ENCODE measurements at places on chromosomes 7 and 10. TPM values are rescaled to one million over a fixed set of nuclear protein-coding genes. Genes with fewer than 3 reads are reported as not detected.
A peak's percentile ranks its signal among the peaks of the same experiment; 100 is the strongest.

The ANKRD16 gene
- total RNA-seq = 6.7 TPM

The NUTM2B gene
- total RNA-seq = 1.1 TPM

The NUTM2A gene
- 1.5 TPM for total RNA-seq

The TAS2R5 gene
- total RNA-seq = 2.5 TPM

The UPK3BL1 gene
- 23.9 TPM for total RNA-seq

The NPFFR1 gene
- total RNA-seq = 0.09 TPM

The CACNB2 gene
- 2.8 TPM for total RNA-seq

The TAS2R3 gene
- 2.7 TPM for total RNA-seq

The IKZF1 gene
- 36.8 TPM for total RNA-seq

The WEE2 gene
- 0.06 TPM for total RNA-seq

DNA sequence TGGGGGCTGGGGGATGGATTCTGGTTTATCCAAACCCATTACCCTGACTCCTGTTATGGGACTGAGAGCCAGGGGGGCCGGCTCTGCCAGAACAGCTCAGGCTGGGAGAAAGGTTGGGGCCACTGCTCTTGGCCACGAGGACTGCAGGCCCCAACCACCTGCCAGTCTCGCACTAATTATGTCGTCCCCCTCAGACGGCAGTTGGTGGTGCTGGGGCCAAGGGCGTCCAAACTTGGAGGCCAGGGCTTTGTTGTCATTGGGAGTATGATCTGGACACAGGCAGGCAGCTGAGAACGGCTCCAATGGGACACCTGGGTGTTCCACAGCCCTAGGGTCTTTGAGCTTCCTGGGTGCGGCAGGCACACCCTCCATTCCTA is 34.7 kb downstream of the DRGX start:
- no peak for DNase-seq

DNA sequence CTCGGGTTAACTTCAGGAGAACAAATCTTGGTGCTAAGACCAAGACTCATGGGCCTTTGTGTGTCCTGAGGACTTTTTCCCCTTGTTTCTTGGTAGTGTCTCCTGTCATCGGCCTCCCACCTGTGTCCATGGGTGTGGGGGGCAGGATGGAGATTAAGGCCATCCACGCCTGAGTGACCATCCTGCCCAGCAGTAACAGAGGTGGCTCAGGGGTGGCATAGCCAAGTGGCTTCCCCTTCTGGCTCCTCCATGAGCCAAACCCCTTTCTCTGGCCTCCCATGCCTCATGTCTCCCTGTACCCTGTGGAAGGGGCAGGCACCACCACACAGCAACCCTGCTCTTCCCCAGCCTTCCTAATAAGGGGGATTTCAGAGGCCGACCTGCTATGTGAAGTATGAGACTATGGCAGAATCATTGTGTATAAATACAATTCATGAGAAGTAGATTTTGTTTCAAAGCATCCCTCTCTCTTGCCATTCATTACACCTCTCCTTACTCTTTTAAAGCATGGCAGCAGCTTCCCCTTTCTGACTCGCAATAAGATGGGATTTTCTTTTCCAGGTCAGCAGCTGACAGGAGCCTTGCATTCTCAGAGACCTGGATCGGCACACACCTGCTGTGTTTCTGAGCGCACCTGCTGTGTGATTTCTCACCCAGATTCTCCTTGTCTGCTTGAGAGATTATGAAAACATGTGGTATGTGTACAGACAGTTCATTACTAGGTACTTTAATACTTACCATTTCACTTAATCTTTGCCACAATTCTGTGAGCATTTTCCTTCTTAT is 102.5 kb downstream of the XPNPEP1 start:
- DNase-seq = no peak

DNA sequence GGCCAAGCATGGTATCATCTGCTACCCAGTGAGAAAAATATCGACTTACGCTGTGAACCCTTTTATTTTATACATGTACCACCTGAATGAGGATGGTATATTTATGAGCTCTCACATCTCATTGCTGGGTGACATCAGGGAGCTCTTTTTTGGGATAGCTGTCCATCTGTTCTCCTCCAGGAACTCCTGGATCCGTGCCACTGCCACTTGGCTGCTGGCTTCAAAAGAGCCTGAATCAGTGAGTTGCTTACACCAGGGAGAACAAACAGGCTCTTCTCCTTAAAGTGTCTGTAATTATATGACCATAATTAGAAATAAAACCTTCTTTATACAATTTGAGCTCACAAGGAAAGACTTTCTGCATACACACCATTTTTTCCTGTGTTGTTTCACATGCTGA is 106.2 kb downstream of the KAT6B start:
- DNase-seq = no peak

GRCh38 chr10:122152544-122152943 is 118.6 kb upstream of the BTBD16 start:
- DNase-seq = no peak

GRCh38 chr7:128458956-128459355 is 3.3 kb downstream of the HILPDA start:
- no peak for DNase-seq

GRCh38 chr7:126449611-126450268 is 803.0 kb downstream of the GRM8 start:
- no peak for DNase-seq

GRCh38 chr10:106582291-106582690 is 582.2 kb downstream of the SORCS1 start:
- no peak for DNase-seq

GRCh38 chr7:157357129-157358040 is 20.6 kb downstream of the DNAJB6 start:
- no peak for DNase-seq

DNA sequence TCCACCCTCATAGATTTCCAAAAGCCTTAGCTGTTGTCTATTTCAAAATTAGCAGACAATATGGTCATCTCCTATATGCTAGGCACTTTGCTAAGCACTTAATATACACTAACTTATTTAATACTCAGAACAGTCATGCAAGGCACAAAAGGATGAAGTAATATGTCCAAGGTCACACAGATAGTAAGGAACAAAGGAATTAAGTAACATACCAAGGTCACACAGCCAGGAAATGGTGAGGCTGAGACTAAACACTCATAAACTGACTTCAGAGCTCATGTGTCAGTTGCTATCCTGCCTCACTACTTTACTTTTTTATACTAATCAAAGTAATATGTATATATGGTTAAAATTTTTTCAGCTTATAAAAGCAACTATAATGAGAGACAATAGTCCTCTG is 23.6 kb upstream of the HIBADH start:
- no peak for DNase-seq

GRCh38 chr10:1006573-1006972 is 18.3 kb downstream of the GTPBP4 start:
- no peak for DNase-seq

GRCh38 chr10:15084502-15084922 is 4.1 kb downstream of the ACBD7 start:
- DNase-seq = peak; percentile 81

GRCh38 chr7:29377718-29378117 is 183.1 kb downstream of the CHN2 start:
- DNase-seq = no peak

- DNase-seq = no peak
Observed at GRCh38 chr7:42964849-42965805, 33.0 kb downstream of the MRPL32 start.

- no peak for DNase-seq
Observed at GRCh38 chr10:29798921-29799690, 164.3 kb upstream of the SVIL start.

GRCh38 chr7:81676105-81676811 is 93.6 kb downstream of the HGF start:
- DNase-seq = no peak

DNA sequence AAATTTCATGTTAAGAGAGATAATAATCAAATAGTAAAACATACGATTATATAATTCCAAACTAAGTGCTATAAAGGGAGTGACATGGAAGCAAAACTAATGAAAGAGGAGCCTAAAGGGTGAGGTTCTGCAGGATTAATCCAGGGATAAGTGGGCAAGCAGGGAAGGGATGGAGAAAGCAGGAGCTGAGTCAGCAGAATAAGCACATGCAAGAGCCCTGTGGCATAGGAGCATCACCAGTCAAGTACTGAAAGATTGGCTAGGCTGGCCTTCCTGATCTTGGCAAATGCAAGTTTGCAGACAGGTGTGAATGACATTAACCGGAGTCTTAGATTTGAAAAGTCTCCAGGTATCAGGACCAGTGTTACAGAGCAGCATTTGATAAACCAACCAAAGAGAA is 336.4 kb downstream of the ELMO1 start:
- DNase-seq = no peak

- DNase-seq = no peak
Observed at GRCh38 chr10:26291721-26292480, 75.3 kb downstream of the GAD2 start.

- DNase-seq = no peak
Observed at GRCh38 chr7:108252177-108252576, 122.0 kb upstream of the LAMB4 start.

DNA sequence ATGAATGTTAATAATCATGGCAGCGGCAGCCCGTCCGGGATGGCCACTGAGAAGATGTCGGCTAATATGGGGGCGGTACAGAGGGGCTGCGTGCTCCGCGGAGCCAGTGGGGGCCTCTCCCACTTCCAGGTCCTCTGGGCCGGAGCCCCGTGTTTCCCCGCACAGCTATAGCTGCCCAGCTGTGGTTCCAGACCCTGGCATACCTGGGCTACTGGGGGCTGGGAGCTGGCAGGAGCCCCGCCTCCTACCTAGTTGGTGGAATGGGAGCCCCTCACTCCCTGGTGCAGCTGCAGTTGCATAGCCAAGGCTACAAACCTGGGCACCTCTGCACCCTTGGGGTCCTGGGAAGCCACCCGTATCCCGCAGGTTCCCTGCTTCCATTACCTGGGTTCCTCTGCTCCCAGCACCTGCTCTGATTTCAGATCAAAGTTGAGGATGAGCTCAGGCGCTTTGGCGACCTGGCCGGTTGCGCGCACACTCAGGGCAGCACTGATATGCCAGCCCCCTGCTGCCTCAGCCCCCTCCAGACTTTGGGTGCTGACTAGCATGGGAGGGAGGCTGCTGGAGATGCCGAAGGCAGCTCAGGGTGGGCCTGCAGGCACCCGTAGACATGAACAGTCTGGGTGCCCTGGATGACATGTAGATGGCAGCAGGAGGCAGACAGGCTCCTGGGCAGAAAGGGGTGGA is 236.5 kb upstream of the SEMA3D start:
- DNase-seq = no peak

GRCh38 chr10:97365761-97366351 is 31.3 kb upstream of the FRAT2 start:
- no peak for DNase-seq

DNA sequence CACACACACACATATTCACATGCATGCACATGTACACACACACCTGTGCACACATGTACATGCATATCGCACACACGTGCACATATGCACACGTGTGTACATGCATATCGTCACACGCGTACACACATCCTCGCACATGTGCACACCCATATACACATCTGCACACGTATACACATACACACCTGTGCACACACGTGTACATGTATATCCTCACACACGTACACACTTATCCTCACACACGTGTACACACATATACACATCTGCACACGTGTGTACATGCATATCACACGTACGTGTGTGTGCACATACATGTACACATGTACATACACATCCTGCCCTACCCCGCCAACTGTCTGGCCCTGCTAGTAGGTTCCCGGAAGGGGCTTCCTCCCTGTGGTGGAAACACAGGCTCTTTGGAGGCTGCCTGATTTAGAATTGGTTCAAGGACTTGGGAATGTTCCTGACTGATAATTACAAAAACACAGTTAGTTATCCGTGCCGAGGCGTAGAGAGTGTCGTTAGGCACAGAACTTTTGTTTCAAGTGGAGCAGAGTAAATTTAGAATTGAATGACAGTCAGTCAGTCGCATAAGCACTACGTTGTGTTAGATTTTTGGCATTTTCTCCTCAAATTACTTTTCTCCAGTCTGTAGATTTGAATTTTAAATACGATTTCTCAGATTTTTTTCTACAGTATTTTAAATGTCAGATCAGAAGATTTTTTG is 18.5 kb upstream of the PRKAR1B start:
- no peak for DNase-seq

- DNase-seq = no peak
Observed at GRCh38 chr7:145978769-145979168, 137.8 kb upstream of the CNTNAP2 start.

- no peak for DNase-seq
Observed at GRCh38 chr7:10075866-10076265, 897.8 kb upstream of the PHF14 start.

GRCh38 chr10:27526242-27526641 is 22.1 kb downstream of the RAB18 start:
- DNase-seq = no peak

DNA sequence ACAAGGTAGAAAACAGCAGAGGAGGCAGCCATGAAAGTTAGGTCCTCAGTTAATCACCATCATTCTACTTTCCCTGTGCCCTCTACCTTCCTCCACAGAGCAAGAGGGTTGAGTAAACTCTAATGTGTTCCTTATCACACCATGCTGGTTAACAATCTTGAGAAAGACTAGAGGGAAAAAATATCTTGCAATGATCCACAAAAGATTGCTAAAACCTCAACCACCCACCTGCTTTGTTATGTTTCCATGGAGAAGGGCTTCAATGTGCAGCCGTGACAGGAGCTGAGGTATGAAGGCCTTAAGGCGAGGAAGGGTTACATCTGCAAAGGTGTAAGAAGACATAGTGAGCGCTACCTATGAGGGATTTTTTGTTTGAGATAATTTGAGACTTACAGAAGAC is 103.9 kb downstream of the IDE start:
- DNase-seq = no peak

DNA sequence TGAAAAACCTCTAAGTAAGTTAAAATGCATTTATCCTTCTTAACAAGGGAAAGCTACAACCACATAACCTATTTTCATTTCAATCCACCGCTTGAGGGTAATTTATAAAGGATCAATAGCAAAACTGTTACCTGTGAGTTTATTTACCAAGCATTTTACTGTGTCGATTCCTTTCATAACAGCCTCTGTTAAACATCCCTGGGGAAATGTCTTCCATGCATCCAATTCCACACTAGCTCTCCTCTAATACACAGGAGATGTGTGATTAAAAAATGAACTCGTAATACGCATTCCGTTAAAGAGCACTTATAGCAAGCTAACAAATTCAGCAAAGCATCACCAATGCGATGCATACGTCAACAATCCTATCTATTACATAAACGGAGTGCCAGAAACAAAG is 185.7 kb downstream of the SFMBT2 start:
- no peak for DNase-seq

DNA sequence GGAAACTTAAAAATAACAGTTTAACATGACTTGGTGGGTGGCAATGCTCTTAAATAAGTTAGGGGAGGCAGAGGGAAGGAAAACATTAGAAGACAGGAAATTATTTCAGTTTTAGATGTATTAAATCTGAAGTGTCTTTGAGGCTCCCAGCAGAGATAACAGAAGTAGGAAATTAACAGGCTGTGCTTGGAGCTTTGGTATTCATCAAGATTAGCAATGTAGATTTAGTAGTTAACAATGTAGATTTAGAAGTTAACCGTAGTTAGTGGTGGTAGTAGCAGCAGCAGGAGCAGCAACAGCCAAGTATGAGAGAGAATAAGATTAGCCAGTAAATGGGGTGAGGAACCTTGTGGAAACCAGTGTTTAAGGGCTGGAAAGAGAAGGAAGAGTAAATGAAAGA is 48.7 kb upstream of the UBN2 start:
- DNase-seq = no peak

Measured in kidney (tissue), 22 donors.